Activated CD4-positive, alpha-beta memory T cell treated with anti-CD3 and anti-CD28 coated beads, Interleukin-2, amount 10 ng/mL, durations not matched to agents 7 days and 5 days (primary cell): ENCODE measurements at places on chromosomes 6 and 20. TPM values are rescaled to one million over a fixed set of nuclear protein-coding genes. Genes with fewer than 3 reads are reported as not detected.

GRCh38 chr20:8981482-8981881 lies 87.4 kb upstream of the PLCB4 start:
- no peak overlapping the region for H3K4me3 ChIP-seq
- no peaks in the 10 kb centered on the region for H3K36me3 ChIP-seq

DNA sequence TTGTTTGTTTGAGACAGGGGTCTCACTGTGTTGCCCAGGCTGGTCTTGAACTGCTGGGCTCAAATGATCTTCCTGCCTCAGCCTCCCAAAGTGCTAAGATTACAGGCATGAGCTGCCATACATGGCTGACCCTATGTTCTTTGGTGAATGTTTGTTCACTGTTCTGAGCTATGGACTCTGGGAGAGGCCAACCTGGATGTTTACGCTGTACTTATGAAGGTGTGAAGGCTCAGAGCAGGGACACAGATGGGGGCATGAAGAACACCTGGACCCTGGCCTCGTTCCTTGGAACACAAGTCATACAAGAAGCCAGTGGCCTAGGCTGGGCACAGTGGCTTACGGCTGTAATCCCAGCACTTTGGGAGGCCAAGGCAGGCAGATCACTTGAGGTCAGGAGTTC lies 21.1 kb upstream of the CD24 start:
- H3K27ac ChIP-seq: no peak overlapping the region
- peaks cover 4% of the 10 kb centered on the region for H3K4me1 ChIP-seq
- DNase-seq: no peak
- peaks cover 3% of the 10 kb centered on the region for H3K27me3 ChIP-seq

GRCh38 chr20:38275815-38276550 lies 15.4 kb upstream of the KIAA1755 start:
- H3K27ac ChIP-seq: no peak overlapping the region
- peaks cover 7% of the 10 kb centered on the region for H3K27me3 ChIP-seq
- H3K36me3 ChIP-seq: no peaks in the 10 kb centered on the region
- no peak overlapping the region for H3K4me3 ChIP-seq
- no peak for DNase-seq

DNA sequence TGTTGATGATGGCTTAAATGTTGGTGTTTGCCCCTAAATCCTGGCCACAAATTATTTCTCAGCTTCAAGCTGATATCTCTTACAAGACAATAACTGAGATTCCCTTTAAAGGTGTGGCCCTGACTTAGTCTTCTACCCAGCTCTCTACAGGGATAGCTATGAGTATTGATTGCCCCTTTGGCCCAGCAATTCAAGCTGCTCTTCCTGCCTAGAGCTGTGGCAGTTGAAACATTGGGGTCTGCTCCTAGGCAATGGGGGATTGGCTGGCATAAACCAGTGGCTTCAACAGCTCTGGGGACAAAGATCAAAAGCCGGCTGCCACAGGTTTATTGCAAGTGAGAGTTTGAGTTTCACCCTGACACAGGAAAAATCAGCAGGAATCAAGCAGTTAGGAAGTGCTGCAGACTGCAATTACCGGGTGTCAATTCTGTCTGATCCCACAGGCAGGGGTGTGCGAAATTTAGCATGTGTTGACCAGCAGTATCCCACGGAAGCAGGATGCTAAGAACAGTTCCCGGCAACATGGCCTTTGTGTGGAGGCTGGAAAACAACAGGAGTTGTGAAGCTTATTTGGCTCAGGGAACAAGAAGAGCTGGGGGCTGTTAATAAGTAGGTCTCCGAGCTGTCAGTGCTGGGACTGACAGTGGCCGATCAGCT lies 66.2 kb upstream of the IYD start:
- no peak for DNase-seq
- no peak overlapping the region for H3K4me3 ChIP-seq
- H3K27ac ChIP-seq: peak overlapping the region; percentile 48
- peaks cover 14% of the 10 kb centered on the region for H3K4me1 ChIP-seq

- no peaks in the 10 kb centered on the region for H3K36me3 ChIP-seq
- H3K4me3 ChIP-seq: no peak overlapping the region
- no peak overlapping the region for H3K27ac ChIP-seq
- peaks cover 39% of the 10 kb centered on the region for H3K4me1 ChIP-seq
Observed at GRCh38 chr6:36700831-36701230, 3.2 kb downstream of the RAB44 start.

- no peaks in the 10 kb centered on the region for H3K36me3 ChIP-seq
- DNase-seq: no peak
- H3K4me3 ChIP-seq: peak overlapping the region; percentile 24
- peaks cover 22% of the 10 kb centered on the region for H3K4me1 ChIP-seq
- H3K27me3 ChIP-seq: peaks cover 35% of the 10 kb centered on the region
Observed at GRCh38 chr20:52104546-52105441, 86.8 kb downstream of the ZFP64 start.

DNA sequence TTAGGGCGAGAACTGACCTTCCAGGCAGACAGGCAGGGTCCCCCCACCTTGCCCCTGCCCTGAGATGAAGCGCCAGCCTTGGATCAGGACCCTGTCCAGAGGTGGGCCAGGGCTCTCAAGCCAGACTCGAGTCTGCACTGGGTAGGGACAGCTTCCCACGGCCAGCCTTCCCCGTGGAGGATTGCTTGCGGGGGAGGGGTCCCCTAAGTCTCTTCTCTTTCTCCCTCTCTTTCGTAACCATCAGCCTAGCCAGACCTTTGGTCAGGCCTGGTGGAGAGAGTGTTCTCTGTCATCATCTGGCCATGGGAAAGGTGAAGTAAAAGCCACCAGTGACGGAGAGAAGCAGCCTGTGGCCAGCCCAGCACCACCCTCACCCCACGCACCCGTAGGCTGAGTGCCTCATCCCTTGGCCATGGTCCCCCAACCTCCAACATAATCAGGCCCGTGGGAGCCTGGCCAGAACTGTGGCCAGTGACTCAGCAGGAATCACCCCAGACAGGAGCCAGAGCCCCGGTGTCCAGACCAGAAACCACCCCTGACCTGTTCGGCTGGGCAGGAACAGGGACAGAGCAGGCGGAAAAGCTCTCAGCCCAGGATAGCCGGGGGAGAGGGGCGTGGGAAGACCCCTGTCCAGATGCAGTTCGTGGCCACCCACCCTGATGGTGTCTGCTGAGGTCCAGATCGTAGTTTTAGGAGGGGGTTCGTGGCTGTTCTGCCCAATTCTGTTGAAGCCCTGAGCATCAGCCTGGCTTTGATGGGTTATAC lies 47.1 kb downstream of the SNAI1 start:
- no peaks in the 10 kb centered on the region for H3K36me3 ChIP-seq
- DNase-seq: no peak
- no peak overlapping the region for H3K27ac ChIP-seq
- H3K27me3 ChIP-seq: peaks cover 5% of the 10 kb centered on the region
- no peak overlapping the region for H3K4me3 ChIP-seq

DNA sequence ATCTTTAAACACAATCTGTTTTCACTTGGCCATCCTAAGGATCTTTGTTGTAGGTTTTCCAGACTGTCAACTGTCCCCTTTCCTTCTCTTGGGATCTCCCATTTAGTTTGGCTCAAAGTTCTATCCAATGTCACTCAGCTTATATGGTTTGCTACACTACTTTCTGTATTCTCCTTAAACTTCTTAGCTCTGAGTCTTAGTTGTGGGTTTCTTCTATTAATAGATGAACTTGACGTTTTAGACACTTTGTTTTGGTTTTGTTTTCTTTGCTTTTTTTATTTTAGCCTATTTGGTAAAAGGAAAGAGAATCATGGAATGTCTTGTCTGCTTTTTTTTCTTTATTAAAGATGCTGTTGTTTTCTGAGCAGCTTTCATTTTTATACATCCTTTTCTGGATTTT lies 11.4 kb downstream of the RMND1 start:
- no peak overlapping the region for H3K27ac ChIP-seq
- H3K4me3 ChIP-seq: no peak overlapping the region
- no peaks in the 10 kb centered on the region for H3K27me3 ChIP-seq
- DNase-seq: no peak
- peaks cover 18% of the 10 kb centered on the region for H3K4me1 ChIP-seq

DNA sequence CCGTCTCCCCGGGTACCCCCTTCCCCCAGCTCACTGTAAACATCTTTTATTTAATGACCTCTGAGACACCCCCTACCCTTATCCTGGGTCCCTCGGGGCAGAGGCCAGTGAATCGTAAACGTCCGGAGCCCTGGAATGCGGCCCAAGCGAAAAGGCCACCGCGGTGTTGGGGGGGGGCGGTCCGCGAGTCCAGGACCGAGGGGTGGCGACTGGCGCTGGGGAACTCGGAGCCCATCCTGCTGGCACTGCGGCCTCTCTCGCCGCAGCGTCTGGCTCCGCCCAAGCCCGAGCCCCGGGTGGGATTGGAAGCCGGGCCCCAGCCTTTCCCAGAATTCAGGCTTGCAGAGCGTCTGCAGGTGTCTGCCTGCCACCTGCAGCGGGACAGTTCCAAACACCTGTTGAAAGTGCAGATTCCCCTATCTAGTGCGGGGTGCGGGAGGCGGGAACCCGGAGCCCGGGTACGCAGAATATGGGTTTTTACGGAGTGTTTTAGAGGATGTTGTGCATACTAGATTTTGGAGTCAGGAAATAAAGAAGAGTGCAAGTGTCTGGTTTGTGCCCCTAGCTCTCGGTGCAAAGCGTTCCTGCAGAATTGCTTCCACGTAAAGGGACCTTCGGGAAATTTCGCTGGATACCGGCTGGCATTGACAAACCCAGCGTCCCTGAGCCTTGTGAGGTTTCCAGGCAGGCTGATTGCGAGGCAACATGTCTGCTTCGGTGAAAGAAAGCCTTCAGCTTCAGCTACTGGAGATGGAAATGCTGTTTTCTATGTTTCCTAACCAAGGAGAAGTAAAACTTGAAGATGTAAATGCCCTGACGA lies 800 bp downstream of the RWDD2A start:
- H3K4me3 ChIP-seq: peak overlapping the region; percentile 69
- no peaks in the 10 kb centered on the region for H3K27me3 ChIP-seq
- DNase-seq: peak; percentile 18
- no peak overlapping the region for H3K27ac ChIP-seq
- H3K4me1 ChIP-seq: peaks cover 39% of the 10 kb centered on the region

DNA sequence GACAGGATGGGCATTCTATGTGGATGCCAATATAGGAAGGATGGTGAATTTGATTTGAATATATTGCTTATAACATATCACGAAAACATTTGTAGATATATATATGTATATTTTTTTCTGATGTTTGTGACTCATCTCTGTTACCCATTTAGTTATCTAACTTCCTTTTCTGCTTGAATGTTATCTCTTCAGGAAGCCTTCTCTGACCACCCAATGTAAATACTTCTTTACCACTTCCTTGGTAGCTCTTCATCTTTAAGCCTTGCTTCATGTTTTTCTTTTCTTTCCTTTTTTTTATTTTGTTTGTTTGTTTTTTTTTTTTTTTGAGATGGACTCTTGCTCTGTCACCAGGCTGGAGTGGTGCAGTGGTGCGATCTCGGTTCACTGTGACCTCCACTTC lies 260.5 kb upstream of the EPHA7 start:
- no peaks in the 10 kb centered on the region for H3K36me3 ChIP-seq
- H3K27me3 ChIP-seq: no peaks in the 10 kb centered on the region
- H3K4me1 ChIP-seq: no peaks in the 10 kb centered on the region

DNA sequence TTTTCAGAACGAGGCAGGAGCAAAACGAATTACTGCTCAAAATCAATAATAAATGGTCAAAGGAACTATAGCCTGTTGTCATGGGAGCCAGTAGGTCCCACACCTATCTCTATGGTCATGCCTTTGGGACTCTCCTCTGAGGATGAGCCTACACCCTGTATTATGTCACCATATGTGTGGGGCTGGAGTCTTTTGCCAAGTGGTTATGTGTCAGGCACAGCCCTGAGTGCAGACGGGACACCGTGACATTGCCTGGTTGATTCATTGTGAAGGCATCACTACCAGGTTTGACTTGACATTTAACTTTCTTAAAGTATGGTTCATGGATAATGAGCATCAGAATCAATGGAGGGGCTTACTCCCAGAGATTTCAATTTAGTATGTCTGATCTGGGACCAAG lies 23.6 kb downstream of the BMP6 start:
- no peak overlapping the region for H3K27ac ChIP-seq
- H3K27me3 ChIP-seq: peaks cover 9% of the 10 kb centered on the region
- no peaks in the 10 kb centered on the region for H3K4me1 ChIP-seq
- H3K4me3 ChIP-seq: no peak overlapping the region
- no peaks in the 10 kb centered on the region for H3K36me3 ChIP-seq

GRCh38 chr20:55538261-55538908 lies 466.9 kb downstream of the CBLN4 start:
- no peaks in the 10 kb centered on the region for H3K4me1 ChIP-seq
- no peak overlapping the region for H3K27ac ChIP-seq
- no peaks in the 10 kb centered on the region for H3K27me3 ChIP-seq
- H3K36me3 ChIP-seq: no peaks in the 10 kb centered on the region
- no peak overlapping the region for H3K4me3 ChIP-seq

DNA sequence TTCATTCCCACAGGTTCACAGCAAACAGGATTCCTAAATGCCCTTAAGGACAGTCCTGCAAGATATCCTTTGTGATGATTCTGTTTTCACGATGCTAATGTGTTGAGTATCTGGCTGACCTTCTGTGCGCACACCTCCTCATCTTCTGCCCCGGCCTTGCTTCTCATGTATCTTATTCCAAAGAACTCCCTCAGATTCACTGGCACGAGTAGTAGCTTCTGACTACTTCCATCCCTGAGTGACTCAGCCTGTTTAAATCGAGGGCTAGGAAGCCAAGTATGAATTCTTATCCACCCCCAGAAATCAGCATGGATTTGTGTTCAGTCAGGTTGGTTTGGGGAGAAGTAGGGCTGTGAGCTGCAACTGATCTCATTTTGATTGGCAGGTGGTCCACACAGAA lies 190.2 kb upstream of the SNX9 start:
- H3K27ac ChIP-seq: no peak overlapping the region
- no peak for DNase-seq
- peaks cover 4% of the 10 kb centered on the region for H3K4me1 ChIP-seq
- H3K27me3 ChIP-seq: no peaks in the 10 kb centered on the region

- H3K4me1 ChIP-seq: peaks cover 78% of the 10 kb centered on the region
- DNase-seq: no peak
- H3K27ac ChIP-seq: peak overlapping the region; percentile 80
- no peaks in the 10 kb centered on the region for H3K27me3 ChIP-seq
- peak overlapping the region; percentile 44 for H3K4me3 ChIP-seq
- H3K36me3 ChIP-seq: no peaks in the 10 kb centered on the region
Observed at GRCh38 chr20:53867741-53868351, 202.5 kb downstream of the BCAS1 start.

GRCh38 chr6:127182501-127182900 lies 64.0 kb downstream of the RSPO3 start:
- no peak overlapping the region for H3K27ac ChIP-seq
- no peaks in the 10 kb centered on the region for H3K4me1 ChIP-seq
- DNase-seq: no peak
- H3K4me3 ChIP-seq: no peak overlapping the region
- H3K27me3 ChIP-seq: peaks cover 15% of the 10 kb centered on the region

GRCh38 chr20:51318058-51318949 lies 224.2 kb downstream of the NFATC2 start:
- DNase-seq: peak; percentile 42
- no peak overlapping the region for H3K27ac ChIP-seq
- no peak overlapping the region for H3K4me3 ChIP-seq
- no peaks in the 10 kb centered on the region for H3K4me1 ChIP-seq
- no peaks in the 10 kb centered on the region for H3K36me3 ChIP-seq
- peaks cover 2% of the 10 kb centered on the region for H3K27me3 ChIP-seq

Gene MYT1
- total RNA-seq: not detected

Gene CDH22
- total RNA-seq: not detected

Gene BACH2
- 31.1 TPM for total RNA-seq

Gene MCM8
- 34.5 TPM for total RNA-seq

Gene SCRT2
- not detected for total RNA-seq

Gene RAB44
- total RNA-seq: 0.15 TPM

Gene GSTA3
- not detected for total RNA-seq

Gene DHX35
- 7.1 TPM for total RNA-seq
